C1 segment of cervical spinal cord (tissue), 14 donors: ENCODE measurements at places on chromosomes 1 and 21.
A peak's percentile ranks its signal among the peaks of the same experiment; 100 is the strongest.

- DNase-seq = no peak
Measured at GRCh38 chr21:42513151-42513984, at the start of gene SLC37A1. TSS of gene SLC37A1 (plus strand) at chr21:42513852. CDS start at chr21:42518455, 4,603 bp downstream.

GRCh38 chr21:44949779-44950198 lies 10.0 kb downstream of the SLX9 start:
- DNase-seq = peak; percentile 56

- DNase-seq = no peak
Measured at GRCh38 chr1:101356604-101357443, 120.0 kb downstream of the S1PR1 start.

DNA sequence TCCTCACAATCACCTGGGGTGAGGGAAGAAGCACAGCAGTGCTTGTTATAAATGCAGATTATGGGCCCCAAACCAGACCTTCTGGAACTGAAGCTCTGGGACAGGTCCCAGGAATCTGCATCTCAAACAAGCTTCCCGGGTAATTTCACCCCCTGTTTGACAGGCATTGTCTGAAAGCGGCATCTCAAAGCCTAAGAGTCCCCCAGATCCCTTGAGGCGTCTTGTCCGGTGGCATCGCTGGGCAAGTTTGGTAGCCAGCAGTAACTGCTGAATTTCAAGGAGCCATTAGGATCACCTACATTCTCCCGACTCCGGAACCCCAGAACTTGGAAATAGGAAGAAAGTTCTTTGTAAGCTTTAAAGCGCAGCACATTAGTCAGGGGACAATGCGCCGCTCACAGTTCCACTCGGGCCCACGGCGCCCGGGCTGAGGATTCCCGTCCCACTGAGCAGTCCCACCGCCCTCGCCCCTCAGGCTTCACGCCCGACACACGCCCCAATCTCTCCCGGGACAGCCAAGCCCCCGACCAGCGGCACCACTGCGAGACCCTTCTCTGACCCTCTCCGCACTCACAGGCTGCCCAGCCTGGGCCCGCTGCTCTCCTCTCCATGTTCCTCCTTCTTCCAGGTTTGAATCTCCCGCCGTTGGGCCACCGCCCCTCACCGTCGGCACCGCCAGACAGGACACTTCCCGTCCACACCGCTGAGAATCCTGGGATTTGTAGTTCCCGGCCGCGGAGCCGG lies at the start of gene IQGAP3:
IQGAP3 (minus strand) TSS at position 647 of the 744 bp plus-strand sequence; CDS start at position 611, 36 bp downstream.
- DNase-seq = peak; percentile 40

DNA sequence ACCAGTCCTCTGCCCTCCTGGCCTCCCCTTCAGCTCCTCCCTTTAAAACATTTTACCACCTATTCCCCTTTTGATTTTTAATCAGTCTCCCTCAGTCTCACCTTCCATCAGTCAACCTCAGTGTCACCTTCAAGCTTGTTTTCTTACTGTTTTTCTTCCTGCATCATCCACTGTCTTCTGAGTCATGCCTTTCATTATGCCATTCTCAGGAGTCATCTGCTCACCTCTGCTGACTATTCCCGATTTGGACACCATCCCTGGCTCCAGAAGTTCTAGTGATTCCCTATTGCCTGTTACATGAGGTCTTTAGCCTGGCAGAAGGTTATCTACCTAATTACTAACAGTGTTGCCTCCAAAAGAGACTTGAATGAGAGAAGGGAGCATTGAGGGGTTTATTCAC lies 23.9 kb downstream of the NFASC start:
- DNase-seq = no peak

- DNase-seq = no peak
Measured at GRCh38 chr1:151266821-151267220, 12.3 kb downstream of the PSMD4 start.

GRCh38 chr1:233440951-233441401 lies 113.5 kb downstream of the MAP3K21 start:
- DNase-seq = no peak

DNA sequence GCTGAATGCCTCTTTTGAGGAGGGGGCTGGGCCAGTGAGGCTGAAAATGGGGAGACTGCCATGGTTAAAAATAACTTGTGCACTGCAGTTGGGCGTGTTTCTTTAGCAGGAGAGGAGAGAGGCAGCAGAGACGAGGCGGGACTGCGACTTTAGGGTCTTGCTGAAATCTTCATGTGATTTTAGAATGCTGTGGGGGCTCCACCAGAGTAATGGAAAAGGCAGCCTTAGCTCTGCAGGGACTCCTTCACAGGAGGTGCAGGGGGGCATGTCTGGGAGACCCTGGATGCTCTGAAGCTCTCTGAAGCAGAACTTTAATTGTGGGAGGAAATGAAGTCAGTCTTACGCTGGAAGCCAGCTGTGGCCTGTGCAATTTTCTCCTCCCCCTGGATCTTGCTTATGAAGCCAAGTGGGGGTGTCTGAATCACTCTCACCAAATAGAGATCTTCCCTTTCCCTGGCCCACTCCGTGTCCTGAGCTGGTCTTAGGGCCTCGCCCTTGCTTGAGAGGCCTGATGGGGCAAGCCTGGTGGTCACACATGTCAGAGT lies 60.8 kb downstream of the NDUFS5 start:
- no peak for DNase-seq

GRCh38 chr1:188670837-188671236 lies 1806.8 kb downstream of the BRINP3 start:
- DNase-seq = no peak

- no peak for DNase-seq
Measured at GRCh38 chr1:164310166-164310565, 248.8 kb upstream of the PBX1 start.

GRCh38 chr1:94642617-94643321 lies 101.2 kb upstream of the F3 start:
- no peak for DNase-seq

DNA sequence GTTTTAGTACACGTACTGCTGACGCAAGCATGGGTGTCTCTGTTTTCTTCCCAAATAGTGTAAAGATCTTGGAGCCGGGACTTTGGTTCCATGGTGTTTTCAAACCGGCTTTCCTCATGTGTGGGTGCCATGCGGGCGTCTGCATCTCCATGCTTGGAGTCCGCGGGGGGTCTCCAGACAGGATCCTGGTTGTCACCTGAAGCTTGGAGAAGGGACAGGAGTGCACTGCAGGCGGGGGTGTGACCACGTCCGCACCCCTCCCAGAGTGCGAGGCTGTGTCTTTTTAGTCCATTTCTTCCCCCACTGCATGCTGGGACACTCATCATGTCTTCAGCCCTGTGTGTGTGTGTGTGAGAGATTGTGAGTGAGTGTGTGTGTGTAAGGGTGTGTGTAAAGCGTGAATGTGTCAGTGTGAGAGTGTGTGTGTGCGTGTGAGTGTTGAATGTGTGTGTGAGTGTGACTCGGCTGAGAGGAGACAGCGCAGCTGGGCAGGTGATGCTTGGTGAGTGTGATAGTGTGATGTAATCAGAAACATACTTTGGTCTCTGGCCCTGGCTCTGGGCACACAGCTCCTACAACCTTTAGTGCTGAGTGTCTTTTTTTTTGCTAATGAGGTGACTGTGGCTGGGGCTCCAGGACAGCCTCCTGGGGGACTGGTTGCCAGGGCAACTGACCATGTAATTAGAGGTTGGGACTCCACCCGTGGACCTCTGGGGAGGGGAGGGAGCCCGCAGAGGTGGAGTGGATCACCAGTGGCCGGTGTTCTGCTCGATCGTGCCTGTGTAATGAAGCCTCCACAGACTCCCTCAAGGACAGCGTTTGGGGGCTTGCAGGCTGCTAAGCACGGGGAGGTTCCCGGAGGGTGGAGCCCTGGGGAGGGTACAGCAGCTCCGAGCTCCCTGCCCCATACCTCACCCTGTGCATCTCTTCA lies 55.1 kb downstream of the AGPAT3 start:
- no peak for DNase-seq

GRCh38 chr1:175824079-175824478 lies 80.7 kb upstream of the TNR start:
- DNase-seq = no peak

DNA sequence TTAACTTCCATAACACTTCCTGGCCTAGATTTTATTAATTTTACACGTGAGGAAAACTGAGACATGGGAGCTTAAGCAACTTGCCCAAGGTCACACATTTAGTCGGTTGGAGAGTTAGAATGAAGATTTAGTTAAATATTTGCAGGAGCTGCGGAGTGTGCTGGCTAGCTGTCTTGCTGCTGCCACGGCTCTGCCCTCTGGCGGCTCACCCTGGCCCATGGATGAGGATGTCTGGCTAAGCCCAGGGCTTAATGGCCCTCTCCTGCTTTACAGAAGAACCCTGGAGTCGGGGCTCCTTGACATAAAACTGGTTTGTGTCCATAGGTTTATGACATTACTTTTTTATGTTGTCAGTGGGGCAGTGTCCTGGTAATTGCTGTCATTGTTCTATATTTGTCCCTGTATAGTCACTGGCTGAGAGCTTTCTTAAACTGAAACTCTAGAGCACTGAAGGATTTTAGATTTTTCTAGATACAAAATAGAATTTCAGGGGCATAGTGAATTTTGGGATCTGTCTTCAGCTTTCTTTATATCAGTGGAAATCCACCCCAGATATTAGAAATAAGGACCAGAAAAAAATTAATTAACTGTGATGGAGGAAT lies 88.9 kb upstream of the WLS start:
- DNase-seq = no peak

- DNase-seq = peak; percentile 72
Measured at GRCh38 chr1:225772323-225772768, 5.3 kb upstream of the SRP9 start.

DNA sequence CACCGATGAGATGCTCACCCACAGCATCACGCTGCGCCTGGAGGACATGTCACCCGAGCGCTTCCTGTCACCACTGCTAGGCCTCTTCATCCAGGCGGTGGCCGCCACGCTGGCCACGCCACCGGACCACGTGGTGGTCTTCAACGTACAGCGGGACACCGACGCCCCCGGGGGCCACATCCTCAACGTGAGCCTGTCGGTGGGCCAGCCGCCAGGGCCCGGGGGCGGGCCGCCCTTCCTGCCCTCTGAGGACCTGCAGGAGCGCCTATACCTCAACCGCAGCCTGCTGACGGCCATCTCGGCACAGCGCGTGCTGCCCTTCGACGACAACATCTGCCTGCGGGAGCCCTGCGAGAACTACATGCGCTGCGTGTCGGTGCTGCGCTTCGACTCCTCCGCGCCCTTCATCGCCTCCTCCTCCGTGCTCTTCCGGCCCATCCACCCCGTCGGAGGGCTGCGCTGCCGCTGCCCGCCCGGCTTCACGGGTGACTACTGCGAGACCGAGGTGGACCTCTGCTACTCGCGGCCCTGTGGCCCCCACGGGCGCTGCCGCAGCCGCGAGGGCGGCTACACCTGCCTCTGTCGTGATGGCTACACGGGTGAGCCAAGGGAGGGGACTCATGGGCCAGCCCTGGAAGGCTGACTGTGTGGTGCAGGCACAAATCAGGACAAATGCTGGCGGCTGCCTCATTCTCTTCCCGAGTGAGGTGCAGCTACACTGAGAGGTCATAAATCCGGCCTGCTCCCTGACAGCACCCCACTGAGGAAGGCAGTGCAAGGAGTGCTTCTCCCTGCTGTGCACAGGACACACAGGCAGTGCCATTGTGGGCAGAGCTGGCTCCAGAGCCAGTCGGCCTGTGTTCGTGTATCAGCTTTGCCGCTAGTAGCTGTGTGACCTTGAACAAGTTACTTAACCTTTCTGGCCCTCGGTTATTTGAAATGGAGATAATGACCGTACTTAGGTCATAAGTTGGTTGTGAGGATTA lies 9.4 kb downstream of the CELSR2 start:
- DNase-seq = no peak

DNA sequence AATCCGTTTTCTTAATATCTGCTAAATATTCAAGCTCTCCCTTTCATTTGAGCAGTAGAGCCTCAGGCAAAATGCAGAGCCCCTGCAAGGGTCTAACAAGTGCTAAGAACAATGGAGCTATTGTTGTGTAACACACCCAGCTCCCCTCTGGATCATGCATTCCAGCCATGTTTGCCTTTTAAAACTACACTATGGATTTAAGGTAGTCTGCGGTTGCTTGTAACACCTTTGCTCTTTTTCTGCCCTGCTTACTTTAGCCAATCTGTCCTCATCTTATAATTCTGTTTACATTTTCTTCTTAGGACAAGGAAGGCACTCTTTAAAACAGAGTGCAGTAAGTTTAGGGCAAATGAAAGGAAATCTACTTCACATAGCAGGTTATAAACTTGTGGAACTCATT lies 60.0 kb upstream of the C1orf105 start:
- DNase-seq = no peak

GRCh38 chr1:90986953-90987352 lies 34.9 kb downstream of the ZNF644 start:
- no peak for DNase-seq

DNA sequence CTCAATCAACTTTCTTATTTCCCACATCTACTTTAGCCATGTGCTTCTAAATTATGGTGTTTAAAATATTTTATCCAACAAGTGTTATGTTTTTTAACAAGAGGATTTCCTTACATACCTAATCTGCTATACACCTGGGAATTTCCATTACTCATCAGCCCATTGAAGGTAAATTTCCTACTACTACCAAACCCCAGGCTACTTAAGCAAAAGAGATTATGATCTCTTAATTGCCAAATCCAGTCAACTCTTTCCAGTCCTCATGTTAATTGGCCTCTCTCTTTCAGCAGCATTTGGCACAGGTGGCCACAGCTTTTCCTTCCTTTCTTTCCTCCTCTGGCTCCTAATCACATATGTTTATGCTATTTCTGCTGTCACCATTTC lies 5.1 kb upstream of the C1orf162 start:
- DNase-seq = no peak

- DNase-seq = no peak
Measured at GRCh38 chr1:74673351-74674111, at the start of gene ERICH3. TSS of gene ERICH3 (minus strand) at chr1:74673792. CDS start at chr1:74673519, 273 bp downstream.

DNA sequence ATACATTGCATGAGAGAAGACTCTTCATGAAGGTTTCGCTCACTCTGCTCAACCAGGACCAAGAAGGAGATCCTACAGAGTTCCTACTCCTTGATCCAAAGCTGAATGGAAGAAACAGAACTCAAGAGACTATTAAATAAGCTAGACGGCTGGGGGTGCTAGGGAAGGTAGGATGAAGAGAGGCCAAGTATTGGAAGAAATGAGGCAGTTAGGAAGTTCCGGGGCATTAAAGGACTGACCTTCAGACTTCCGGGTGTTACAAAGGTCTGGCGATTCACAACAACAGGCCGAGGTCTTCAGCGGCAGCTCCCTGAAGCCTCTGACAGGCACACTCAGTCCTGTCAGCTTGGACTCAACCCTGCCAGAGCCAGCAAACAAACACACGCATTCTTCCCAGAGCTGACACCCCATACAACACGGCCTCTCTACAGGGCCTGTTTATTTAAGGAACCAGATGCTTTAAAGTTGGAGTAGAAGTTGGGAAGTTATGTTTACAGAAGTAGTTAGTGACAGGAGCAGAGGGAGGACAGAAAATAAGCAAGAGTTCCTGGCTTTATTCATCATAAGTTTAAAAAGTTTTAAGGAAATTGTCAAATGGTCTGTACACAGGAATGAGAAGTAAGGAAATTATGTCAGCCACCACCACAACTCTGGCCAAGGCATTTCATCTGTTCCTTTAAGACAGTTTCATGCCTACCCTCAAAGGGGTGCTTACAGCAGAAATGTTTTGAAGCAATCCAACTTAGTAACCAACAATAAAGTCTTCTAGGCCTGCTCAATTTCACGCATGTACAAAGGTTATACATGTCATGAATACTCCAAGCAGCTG lies 4.7 kb downstream of the SORT1 start:
- peak; percentile 74 for DNase-seq

GRCh38 chr1:8109216-8109615 lies 83.1 kb upstream of the ERRFI1 start:
- DNase-seq = no peak
